ENCODE measurements at places on chromosomes 11 and 22.

DNA sequence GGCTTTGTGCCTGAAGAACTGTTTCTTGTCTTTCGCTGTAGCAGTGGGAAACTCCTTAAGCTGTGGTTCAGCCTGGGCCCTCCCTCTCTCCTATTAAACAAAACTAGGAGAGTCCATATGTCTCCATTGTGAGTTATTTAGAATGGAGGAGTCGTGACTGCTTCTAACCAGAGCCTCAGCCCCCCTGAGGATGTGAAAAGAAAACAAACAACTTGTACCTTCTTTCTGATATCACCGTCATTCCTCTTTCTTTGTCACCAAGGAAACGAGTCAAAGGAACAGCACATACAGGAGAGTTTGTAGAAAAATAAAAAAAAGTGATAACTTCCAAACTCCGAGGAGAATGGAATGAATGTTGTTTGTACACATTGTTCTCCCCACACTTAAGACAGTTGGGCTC is 11.6 kb upstream of the EXT2 start:
- DNase-seq: no peak

GRCh38 chr22:47225080-47225930 is 462.9 kb downstream of the TBC1D22A start:
- DNase-seq: no peak

- no peak for DNase-seq
Observed at GRCh38 chr22:41217553-41218157, 12.5 kb downstream of the L3MBTL2 start.

DNA sequence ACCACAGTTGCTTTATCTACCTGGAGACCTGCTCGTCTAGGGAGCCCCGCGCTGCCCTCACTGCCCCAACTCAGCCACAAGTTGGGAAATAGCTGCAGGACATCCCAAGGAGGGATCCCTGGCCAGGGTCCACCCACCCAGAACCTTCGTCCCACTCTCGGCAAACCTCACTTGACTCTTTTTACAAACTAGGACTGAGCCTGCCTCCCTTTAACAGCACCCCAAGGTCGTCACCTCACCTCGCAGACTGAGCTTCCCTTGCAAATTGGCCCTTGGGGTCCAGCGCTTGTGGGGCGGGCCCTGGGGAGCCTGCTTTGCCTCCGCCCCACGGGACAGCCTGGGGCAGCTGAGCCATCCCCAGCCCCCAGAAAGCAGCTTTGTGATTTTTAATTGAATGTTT is 1505.8 kb downstream of the TBC1D22A start:
- DNase-seq: no peak

- DNase-seq: no peak
Observed at GRCh38 chr11:62613291-62613778, 278 bp downstream of the ROM1 start.

- no peak for DNase-seq
Observed at GRCh38 chr22:47474464-47474863, 712.0 kb downstream of the TBC1D22A start.

- DNase-seq: no peak
Observed at GRCh38 chr22:21759093-21759492, 23.5 kb upstream of the YPEL1 start.

GRCh38 chr11:93773045-93773477 is 11.0 kb upstream of the MED17 start:
- no peak for DNase-seq

DNA sequence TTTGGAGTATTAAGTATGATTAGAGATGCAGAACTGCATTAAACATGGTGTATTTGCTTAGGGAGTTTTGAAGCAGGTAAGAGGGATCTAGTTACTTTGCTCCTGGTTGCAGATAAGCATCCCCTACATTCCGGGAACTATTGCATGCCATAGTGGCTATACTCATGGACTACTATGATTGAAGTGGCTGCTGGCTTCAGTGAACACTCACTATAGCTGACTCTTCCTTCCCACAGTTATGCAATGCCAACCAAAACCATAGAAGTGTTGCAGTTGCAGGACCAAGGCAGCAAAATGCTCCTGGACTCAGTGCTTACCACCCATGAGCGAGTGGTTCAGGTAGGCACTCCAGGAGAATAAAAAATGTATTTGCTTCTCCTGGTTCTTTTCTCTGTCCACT is 17.0 kb downstream of the COA4 start:
- DNase-seq: no peak

DNA sequence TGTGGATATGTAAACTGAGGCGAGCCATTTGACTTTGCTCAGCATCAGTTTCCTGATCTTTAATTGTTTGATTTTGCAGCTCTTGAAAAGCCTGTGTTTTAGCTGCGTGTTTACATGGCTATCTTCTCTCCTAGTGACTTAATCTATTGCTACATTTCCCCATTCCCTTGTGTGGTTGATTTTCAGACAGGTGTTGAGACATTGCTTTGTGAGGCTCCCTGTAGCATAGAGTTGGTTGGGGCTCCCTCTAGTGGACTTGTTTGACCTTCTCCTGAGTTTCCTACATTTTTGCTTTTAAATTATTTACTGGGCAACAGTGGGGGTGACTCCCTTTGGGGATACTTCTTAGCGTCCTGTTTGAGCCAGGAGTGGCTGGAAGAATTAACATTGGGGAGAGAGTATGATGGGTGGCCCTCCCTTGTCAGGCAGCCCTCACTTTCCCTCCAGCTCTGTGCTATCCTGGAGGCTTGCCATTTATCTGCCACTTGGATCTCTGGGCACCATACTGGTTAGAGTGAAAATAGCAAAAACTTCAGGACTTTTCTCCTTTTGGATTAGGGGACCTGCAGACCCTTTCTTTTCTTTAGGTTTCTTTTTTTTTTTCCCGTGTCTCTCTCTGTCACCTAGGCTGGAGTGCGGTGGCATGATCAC is 9.2 kb upstream of the CBL start:
- DNase-seq: peak; percentile 48

GRCh38 chr22:42152661-42153270 is 22.2 kb upstream of the CYP2D6 start:
- no peak for DNase-seq

- no peak for DNase-seq
Observed at GRCh38 chr11:62544581-62545436, 1.8 kb downstream of the AHNAK start.

GRCh38 chr11:114196997-114197703 is 99.0 kb upstream of the NNMT start:
- no peak for DNase-seq

GRCh38 chr11:8841899-8842298 is 69.1 kb upstream of the AKIP1 start:
- DNase-seq: no peak

DNA sequence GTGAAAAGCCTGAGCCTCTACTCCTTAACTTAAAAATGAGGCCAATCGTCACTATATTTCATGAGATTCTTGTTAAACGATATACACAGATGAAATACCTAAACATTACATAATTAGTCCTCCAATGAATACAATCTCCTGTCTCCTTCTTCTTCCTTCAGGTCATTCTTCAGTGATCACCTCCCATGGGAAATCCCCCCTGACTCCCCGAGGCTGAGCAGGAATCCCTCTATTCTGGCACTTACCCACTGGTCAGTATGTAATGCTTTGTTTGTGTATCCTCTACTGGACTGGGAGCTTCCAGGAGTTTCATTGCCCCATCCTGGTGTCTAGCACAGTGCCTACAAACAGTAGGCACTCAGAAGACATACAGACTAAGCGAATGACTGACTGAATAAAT is 52.3 kb downstream of the RAB38 start:
- no peak for DNase-seq

DNA sequence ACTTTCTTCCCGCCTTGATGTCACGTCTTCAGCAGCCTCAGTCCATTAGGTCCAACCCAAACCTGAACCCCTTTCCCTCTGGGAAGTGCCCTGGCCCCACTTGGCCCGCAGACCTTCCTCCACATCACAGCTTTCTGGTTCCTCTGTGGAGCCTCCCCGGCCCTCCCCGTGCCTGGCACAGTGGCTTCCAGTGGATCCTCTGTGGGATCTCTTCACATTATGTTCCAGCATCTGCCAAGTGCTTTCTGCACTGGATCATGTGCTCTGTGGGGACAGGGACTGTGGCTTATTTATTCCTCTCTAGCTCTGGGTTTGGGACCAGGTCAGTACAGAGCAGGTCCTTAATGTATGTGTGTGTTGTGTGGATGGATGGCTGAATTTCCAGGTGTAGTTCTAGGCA is 30.9 kb downstream of the POLR3H start:
- no peak for DNase-seq

GRCh38 chr11:5689551-5689983 is at the start of gene TRIM22:
Gene TRIM22, plus strand, starts transcription at chr11:5689790. Its CDS starts 6,443 bp downstream, at chr11:5696233.
- peak; percentile 25 for DNase-seq

DNA sequence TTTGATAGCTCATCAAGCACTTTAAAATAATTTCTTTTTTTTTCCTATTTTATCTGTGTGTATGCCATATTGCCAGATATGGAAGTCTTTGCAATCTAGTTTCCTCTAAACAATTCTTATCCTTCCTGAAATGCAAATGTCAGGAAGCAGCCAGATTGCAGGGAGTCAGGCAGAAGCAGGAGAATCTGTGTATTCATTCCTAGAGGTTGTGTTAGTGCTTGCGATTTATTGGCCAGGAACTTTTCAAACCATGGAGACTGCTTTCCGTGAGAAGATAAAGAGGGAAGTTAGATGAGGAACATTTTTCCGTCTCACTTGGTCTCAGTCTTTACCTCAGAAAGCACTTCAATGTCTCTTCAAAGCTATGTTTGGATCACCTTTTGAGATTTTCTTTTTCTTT is 91.9 kb downstream of the GRAMD1B start:
- DNase-seq: no peak

GRCh38 chr11:130782361-130783222 is 133.7 kb downstream of the SNX19 start:
- DNase-seq: no peak

DNA sequence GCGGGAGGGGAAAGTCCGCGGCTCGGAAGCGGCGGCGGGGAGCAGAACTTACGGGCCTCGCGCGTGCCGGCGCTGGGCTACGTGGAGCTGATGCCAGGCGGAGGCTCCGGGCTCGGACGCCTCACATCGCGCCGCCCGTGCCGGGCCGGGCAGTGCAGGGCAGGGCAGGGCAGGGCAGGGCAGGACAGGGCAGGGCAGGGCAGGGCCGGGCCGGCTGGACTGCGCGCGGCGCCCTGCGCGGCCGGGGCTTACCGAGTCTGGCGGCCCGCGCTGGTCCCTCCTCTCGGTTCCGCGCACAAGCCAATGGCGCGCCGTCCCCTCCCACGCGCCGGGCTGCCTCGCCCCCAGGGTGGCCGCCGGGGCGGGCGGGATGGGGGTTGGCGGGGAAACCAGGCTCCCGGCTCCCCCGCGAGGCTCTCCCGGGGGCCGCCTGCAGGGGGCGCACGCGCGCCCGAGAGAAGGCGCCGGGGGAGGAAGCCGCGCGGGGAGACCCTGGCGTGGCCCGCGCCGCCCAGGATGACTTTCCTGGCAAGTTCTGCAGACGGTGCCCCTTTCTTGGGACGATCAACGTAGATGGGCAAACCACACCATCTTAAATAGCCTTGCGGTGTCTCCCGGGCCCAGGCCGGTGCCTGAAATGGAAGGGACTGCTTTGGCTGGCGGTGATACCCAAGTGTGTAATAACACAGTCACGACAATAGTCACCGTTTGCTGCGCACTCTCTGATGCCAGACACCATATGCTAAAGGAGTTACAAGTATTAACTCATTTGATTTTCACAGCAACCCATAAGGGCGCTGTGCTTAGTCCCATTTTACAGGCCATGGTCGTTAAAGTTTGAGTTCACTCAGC is at the start of gene TP53I11:
Gene TP53I11 (minus strand): TSS at position 259 of the 852 bp plus-strand sequence. CDS start 12,548 bp downstream, outside the sequence.
- DNase-seq: peak; percentile 70

GRCh38 chr11:29328961-29329441 is 687.8 kb downstream of the KCNA4 start:
- DNase-seq: no peak

- DNase-seq: no peak
Observed at GRCh38 chr22:19795617-19796008, 35.0 kb downstream of the TBX1 start.

DNA sequence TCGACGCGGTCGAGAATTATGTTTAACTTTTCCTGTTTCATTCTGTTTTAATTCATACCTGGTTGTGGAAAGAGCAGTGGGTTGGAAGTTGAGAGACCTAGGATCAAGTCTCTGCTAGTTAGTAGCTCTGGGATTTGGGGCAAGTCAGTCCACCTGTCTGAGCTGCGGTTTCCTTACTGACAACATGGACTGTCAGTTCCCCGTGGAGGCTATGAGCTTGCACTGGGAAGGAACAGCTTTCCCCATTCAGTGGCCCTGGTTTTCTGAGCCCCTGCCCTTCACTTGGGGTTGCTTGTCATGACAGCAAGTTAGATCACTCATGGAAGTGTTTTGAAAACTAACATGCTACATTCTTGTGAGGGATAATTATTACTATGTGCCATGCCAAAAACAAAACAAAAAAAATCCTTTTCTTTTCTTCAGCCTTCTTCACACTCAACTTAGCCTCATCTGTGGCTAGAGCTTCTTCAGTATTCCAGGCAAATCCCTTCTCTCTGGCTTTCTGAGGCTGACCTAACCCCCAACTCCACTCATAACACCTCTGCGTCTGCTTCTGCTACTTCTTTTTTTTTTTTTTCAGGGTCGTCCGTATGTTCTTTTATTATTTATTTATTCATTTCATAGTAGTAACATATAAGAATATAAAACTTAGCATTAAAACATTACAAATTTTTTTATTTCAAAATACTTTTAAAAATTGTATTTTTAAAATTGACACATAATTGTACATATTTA is 43.0 kb upstream of the ZBED5 start:
- DNase-seq: no peak

- DNase-seq: no peak
Observed at GRCh38 chr11:15093432-15093831, 20.0 kb downstream of the CALCB start.

- no peak for DNase-seq
Observed at GRCh38 chr22:17931400-17931825, 92.9 kb downstream of the MICAL3 start.

GRCh38 chr11:23542189-23542588 is 681.9 kb upstream of the CCDC179 start:
- DNase-seq: no peak

DNA sequence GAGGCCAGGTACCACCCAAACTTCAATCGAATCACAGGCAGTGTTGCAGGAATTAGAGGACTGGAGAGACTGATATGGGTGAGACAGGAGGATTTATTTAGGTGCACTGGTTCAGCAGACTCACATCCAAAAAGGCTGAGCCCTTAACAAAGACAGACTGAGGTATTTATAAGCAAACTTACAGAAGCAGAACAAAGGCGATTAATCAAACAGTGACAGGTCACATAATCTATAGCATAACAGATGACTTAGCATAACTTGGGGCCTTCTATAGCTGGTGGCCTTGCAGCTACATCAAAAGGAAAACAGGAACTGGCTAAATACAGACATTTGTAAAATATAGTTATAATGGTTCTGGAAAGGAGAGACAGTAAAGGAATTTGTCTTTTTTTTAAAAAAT is 2.1 kb downstream of the APOBEC3B start:
- DNase-seq: no peak

GRCh38 chr11:6298605-6299004 is 21.7 kb downstream of the CAVIN3 start:
- no peak for DNase-seq

DNA sequence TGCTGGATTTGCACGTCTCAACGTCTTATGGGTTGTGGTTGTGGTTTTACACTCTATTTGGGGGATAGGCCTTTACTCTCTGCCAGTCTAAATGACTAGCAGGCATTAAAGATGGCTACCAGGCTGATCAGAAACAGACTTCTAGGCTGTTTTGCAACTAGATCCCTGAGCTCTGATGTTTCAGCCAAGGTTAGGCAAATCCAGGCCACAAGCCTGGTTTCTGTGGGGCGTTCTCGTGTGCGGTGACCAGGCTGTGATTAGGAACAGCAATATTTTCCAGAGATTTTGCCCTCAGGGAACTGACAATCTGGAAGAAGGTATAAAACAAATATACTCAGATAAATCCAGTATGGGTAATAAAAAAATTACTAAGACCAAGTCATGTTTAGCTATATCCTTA is 502.4 kb downstream of the INSC start:
- DNase-seq: no peak

Data from stimulated activated CD4-positive, alpha-beta T cell treated with anti-CD3 and anti-CD28 coated beads, TNF-alpha, amount 100 ng/mL, for 24 hours (primary cell).